ENCODE measurements at places on chromosomes 11 and 22.
A peak's percentile ranks its signal among the peaks of the same experiment; 100 is the strongest.

- no peak for DNase-seq
Observed at GRCh38 chr11:21475276-21475675, 717.6 kb upstream of the ANO5 start.

DNA sequence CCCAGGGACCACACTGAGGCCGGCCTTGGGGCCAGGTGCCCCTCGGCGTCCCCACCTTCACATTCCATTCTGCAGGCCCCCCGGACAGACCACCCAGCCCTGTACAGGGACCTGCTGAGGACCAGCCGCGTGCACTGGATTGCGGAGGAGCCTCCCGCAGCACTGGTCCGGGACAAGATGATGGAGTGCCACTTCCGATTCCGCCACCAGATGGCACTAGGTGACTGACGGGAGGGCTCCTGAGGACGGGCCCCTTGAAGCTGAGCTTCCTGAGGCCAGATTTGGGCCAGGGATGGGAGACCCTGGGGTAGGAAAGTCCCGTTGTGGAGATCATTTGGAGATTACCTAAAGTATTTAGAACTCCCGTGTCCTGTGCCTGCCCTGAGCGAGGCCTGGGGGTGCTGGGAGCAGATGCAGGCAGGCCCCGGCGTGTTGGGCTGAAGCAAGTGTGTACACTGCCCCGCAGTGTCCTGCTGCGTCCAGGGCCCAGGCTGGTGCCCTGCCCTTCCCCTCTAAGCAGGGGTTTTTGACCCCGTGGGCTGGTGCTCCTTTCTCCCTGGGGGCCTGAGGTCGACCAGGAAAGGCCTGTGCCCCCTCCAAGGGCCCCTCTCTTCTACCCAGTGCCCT is 20.0 kb downstream of the TRMU start:
- DNase-seq = peak; percentile 41

DNA sequence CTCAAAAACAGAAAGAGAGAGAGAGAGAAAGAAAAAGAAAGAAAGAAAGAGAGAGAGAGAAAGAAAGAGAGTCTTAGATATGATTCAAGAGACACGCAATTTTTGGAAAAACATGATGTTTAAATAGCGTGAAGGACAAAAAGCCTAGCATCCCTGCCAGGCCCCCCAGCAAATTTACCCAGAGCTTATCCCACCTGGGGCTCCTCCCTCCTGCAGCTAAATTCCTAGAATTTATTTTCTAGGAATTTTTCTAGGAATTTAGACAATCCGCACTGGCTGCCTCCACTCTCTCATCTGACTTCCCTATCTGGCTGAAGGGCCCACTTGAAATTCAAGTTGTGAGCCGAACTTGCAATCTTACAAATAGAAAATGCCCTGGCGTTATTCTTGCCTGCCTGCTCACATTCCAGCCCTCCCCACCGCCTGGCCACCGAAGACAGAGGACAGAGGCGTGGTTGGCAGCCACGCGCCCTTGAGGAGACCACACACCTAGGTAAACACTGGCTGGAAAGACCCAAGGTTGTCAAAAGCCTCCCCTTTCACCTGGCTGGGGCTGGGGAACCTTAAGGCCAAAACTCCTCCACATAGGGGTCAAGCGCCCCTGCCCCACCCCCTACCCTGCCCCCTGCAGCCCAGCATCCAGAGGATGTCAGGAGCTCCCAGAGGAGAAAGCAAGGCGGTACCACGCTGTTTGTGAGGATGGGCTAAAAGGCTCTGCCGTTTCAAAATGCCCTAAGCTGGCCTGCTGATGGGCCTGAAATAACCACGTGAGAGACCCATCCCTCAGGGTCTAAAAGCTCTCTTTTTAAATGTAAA is 42.2 kb downstream of the AHNAK start:
- no peak for DNase-seq

GRCh38 chr22:38068641-38069371 is 11.6 kb downstream of the PICK1 start:
- no peak for DNase-seq

DNA sequence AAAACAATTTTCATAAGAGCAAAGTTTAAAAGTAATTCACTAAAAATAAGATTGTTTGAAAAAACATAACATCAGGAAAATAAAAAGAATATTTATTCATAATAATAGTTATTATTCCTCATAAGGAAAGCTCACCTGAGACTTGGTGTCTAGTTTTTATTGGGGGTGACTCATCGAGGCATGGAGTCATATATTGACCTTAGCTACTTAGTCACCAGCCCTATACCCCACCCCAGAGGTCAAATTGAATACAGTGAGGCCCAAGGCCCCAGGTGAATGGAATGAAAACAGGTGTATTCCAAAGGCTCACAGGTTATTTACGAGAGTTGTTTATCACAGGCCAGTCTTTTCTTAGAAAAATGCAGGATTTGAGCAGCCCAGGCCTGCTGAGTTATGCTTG is 36.9 kb downstream of the CNTF start:
- no peak for DNase-seq

DNA sequence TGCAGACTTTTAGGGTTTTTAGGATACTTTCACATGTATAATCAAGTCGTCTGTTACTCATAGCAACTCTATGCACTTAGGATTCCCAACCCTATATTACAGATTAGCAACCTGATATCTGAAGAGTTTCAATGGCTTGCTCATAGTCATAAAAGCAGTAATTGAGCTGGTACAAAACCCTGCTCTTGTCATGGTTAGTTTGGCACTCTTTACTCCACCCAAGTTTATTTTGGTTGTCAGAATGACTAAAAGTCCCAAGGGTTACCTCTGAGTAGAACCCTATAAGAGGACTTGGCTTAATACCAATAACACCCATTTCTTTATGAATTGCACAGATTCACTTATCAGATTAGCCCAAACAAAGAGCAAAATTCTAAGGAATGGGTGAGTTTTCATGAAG is 550.6 kb downstream of the SOX6 start:
- no peak for DNase-seq

DNA sequence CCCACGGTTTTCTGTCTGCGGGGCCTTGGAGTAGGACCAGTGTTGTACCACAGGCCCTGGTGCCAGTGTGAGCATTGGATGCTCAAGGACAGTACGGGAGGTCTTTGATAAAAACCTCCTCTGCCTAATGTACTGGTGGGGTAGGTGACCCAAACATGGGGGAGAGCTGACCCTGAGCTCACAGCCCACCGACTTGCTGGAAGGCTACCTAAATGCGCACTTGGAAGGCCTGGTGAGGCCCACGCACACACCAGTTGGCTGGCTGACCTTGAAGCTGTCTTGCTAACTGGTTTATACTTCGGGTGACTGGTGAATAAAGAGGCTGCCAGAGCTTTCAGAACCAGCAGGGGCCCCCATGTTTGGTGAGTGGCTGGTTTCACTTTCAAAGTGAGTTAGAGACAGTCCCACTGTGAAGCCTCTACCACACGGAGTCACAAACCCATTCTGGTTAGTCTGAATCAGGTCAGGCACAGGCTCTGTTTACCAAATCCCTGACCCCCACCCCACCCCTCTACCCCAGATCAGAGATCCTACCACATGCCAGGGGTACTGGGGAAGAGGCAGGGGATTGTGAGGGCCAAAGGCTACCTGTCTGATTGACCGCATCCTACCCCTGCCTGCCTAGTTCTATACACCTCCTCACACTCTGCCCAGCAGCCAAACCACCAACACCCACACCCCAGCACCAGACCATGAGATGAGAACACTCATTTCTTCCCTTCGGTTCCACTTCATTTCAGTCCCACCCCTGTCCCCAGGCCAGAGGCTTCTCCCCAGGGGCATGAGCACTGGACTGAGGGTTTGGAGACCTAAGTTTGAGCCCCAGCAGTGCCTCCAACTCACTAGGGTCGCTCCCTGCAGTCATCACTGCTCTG is 12.7 kb upstream of the IL2RB start:
- DNase-seq = peak; percentile 65

GRCh38 chr11:1139441-1140083 is 18.2 kb upstream of the MUC5AC start:
- no peak for DNase-seq

- no peak for DNase-seq
Observed at GRCh38 chr22:24086310-24086709, 75.2 kb downstream of the CABIN1 start.

GRCh38 chr22:50673231-50674129 is 857 bp downstream of the SHANK3 start:
- DNase-seq = peak; percentile 30

DNA sequence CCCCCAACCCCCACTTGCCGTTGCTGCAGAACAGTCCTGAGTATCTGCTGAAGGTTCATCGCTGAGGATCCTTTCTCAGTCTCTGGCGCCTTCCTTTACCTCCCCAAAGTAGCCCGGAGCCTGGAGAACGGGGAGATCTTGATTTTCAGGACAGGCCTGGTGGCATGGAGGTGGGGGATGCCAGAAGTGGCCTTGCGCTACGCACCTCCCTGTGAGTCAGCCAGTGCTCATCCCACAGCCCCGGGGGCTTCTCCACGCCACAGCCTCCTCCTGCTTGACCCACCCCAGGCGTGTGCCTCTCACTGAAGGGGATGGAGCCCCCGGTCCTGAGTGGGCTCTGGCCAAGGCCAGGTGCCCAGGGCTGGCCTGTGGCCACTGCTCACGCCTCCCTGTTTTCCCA is 339.6 kb downstream of the TBC1D22A start:
- no peak for DNase-seq

- peak; percentile 62 for DNase-seq
Observed at GRCh38 chr11:65417702-65418430, 4.7 kb upstream of the NEAT1 start.

- DNase-seq = no peak
Observed at GRCh38 chr22:37351232-37351631, 68.9 kb downstream of the CYTH4 start.

- DNase-seq = peak; percentile 11
Observed at GRCh38 chr11:110972640-110973039, 260.4 kb upstream of the ARHGAP20 start.

- DNase-seq = no peak
Observed at GRCh38 chr22:24707470-24707801, 67.1 kb downstream of the PIWIL3 start.

DNA sequence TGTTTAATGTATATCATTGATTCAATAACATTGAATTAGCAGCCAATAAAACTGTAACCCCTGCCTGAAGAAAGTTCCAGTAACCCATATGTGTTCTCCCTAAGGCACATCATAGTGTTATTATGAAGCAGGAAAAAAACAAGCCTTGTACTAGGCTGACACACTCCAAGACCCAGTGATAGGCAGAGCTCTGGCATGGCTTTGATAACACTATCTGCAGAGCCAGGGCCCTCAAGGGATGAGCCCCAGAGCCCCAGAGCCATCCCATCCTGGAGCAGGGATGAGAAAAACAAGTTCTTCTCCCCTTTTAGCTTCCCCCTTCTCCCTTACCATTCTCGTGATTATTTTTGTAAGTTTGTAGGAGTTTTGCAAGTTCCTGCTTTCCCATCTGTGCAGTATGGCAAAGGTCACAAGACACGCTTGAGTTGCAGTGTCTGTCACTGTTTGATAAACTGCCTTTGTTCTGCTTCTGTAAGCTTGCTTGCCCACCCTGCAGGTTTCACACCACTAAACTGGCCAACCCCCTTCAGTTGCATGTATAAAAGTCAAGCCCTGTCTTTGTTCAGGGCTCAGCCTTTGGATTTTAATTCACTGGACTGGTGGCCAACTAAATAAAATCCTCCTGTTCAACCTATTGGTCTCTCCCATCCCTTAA is 22.3 kb upstream of the GUCY1A2 start:
- no peak for DNase-seq

GRCh38 chr11:41289408-41289807 is 170.0 kb downstream of the LRRC4C start:
- DNase-seq = no peak

DNA sequence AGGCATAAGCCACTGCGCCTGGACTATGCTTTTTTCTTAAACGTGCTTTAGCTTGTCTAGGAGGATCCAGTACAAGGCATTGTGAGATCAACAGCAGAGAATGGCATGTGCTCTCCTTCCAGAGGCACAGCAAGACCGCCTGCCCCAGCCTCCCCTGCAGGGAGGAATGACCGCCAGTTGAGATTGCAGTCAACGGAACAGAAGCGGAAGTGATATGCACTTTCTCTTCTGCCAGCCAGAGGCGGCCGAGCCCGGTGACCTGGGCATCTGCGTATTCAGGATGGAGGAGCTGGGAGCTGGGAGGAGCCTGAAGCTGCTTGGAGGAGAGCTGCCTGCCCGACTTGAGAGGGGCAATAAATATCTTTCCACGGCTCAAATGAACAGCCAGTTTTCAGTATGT is 243.0 kb downstream of the CTTN start:
- DNase-seq = no peak

- no peak for DNase-seq
Observed at GRCh38 chr11:17637901-17638300, 81.5 kb upstream of the MYOD1 start.

DNA sequence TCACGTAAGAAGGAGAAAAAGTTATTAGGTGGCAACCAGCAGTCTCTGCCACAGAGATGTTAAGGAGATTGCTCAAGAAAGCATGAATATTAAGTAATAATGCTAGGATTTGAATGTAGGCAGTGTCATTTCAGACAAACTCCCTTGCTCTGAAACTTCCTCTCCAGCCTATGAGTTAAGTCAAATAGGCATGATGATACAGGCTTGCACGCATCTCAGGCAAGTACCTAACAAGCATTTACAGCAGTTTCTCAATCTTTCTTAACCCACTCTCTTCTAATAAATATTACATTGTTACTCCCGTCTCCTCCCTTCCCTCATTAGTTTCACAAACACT is 72.7 kb downstream of the RAB38 start:
- no peak for DNase-seq

GRCh38 chr22:46119093-46119728 is 31.1 kb upstream of the PPARA start:
- no peak for DNase-seq

- DNase-seq = no peak
Observed at GRCh38 chr11:36817336-36817965, 219.4 kb upstream of the RAG2 start.

DNA sequence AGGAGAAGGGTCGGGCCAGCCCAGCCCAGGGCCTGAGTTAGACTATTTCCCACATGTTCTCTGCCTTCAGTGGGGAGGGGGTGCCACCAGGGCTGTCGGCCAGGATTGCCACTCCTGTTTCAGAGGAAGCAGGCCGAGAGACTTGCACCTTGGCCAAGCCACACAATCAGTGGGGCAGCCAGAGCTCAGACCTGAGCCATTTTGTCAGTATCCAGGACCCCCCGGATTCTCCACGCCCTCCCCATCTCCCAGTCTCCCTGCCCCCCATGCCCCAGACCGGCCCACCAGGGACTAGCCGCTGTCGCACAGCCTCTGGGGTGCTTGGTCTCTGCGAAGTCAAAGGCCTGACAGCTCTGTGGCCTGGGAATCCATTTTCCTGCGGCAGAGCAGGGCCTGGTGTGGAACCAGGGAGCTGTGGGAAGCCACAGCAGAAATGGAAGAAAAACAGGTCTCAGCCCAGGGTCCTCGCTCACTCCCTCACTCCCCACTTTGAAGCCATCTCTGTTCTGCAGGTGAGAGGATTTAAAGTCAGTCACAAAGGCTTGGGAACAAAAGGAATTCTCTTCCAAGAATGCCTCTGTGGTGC is 25.5 kb upstream of the MGAT3 start:
- DNase-seq = no peak
